ENCODE measurements at places on chromosomes 5 and 9.

DNA sequence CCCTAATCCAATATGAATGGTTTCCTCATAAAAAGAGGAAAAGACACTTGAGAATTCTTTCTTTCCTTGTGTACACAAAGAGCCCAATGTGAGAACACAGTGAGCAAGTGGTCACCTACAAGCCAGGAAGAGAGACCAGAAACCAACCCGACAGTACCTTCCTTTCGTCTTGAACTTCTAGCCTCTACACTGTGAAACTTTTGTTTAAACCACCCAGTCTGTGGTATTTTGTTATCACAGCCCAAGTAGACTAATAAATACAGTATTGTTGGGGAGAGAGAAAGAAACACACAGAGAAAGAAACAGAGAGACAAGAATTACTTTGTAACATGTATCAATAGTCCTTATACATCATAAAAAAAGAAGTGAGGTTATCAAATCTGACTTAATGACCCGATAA lies 37.2 kb downstream of the CENPK start:
- no peak for DNase-seq

DNA sequence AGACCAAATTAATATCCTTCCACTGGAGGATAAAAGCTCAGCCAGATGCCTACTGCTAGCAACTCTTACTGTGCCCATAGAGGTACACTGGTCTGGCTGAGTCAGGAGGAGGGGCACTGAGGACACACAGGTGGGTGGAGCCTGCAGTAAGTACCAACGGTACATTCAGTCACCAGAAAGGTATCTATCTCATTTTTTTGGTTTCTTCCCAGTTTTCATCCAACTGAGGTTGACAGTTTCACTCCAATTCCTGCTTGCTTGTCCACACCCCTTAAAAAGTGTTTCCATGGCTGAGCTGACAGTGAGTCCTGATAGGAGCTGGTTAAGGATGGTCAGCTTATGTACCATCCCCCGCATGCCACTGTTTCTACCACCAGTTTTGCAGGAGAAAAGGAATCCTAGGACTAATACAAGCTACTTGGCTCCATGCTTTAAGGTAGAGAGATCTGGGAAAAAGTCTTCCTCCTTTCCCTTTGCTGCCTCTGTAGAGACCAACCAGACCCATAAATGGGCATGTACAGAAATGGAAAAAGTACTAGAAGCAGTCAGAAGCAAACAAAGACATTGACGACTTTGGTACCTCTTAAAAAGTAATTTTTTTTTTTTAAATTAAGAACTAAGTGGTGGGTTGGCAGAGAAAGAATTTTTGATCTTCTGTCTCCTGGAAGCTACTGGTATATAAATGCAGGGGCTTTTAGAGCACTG lies 3.2 kb downstream of the ELL2 start:
- no peak for DNase-seq

GRCh38 chr5:145090115-145090514 lies 745.0 kb downstream of the PRELID2 start:
- no peak for DNase-seq

GRCh38 chr5:34576891-34577666 lies 79.0 kb upstream of the RAI14 start:
- no peak for DNase-seq

DNA sequence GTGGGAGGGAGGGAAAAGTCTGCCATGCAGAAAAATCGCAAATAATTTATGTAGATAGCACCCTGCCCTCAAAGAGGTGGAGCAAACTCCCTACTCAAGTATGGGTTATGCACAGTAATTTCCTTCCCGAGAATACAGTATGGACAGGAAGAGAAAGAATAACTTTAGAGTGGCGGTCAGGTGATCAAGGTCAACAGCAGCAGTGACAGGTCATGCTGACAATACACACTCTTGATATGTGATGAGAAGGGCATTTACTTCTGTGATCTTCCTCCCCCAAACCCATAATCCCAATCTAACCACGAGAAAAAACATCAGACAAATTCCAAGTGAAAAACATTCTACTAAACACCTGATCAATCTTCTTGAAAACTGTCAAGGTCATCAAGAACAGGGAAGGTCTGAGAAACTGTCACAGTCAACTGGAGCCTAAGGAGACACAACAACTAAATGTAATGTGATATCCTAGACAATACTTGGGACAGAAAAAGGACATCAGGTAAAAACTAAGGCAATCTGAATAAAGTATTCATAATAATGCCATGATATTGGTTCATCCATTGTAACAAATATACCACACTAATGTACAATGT lies 11.7 kb downstream of the BICD2 start:
- DNase-seq = no peak

DNA sequence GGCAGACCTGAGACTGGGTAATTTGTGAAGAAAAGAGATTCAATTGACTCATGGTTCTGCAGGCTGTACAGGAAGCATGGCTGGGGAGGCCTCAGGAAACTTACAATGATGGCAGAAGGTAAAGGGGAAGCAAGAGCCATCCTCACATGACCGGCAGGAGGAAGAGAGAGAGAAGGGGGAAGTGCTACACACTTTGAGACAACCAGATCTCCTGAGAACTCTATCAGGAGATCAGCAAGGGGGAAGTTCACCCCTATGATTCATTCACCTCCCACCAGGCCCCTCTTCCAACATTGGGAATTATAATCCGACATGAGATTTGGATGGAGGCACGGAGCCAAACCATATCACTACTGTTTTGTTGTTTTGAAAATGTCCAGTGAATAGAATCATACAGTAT lies 110.2 kb downstream of the DAPK1 start:
- DNase-seq = no peak

- DNase-seq = no peak
Measured at GRCh38 chr9:79598562-79599345, 27.0 kb downstream of the TLE4 start.

GRCh38 chr9:110338143-110338542 lies 480 bp upstream of the TXNDC8 start:
- no peak for DNase-seq

GRCh38 chr5:124742983-124743601 lies 3.3 kb downstream of the ZNF608 start:
- DNase-seq = peak; percentile 35

DNA sequence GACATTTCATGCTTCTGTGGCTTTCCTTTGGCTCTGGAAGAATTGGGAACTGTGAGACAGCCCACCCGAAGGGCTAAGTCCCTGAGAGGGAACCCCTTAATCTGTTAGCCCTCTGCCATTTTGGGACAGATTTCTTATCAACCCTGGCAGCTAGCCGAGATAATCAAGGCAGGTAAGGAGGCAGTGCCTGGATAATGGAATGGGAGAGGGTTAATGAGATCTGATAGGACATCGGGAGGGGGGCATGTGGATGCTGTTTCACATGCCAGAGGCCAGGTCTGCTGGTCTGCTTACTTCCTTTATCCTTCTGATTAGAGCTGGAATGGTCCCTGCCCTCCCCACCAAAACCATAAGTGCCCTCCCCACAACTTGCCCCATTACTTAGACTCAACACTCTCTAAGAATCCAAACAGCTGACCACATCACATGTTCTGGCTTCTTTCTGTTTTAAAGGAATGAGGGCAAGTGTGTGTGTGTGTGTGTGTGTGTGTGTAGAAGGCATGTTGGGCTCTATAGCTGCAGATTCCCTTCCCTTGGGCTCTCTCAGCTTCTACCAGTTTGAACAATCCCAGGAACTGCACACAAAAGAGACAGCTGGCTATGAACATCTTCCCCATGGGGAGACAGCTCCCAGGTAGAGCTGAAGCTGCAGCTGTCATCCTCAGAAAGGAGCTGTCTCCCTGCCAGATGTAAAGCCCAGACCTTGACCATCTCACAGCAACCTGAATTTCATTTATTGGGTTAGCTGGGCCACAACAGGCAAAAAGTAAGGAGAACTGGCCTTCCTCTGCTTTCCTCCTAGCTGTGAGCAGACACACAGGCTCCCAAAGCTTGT lies 221.3 kb downstream of the PIK3R1 start:
- DNase-seq = no peak

DNA sequence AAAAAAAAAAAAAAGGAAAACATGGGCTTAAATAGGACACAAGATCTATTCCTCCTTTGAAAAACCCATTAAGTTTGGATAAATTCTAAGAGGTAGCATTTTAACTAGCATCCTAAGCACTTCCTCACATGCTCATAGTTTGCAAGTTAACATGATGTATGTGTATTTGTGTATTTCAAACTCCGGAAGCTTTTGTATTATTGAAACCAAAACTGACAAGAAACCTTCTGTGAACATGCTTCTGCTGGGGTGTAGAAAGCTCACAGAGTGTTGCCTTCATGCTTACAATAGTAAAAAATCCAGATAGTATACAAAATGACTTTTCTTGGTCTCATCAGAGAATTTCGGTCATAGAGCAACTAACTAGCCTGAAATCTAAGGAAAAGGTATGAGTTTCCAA lies 103.8 kb downstream of the SH3GL2 start:
- no peak for DNase-seq

- DNase-seq = no peak
Measured at GRCh38 chr5:28249771-28250415, 1211.5 kb upstream of the CDH9 start.

DNA sequence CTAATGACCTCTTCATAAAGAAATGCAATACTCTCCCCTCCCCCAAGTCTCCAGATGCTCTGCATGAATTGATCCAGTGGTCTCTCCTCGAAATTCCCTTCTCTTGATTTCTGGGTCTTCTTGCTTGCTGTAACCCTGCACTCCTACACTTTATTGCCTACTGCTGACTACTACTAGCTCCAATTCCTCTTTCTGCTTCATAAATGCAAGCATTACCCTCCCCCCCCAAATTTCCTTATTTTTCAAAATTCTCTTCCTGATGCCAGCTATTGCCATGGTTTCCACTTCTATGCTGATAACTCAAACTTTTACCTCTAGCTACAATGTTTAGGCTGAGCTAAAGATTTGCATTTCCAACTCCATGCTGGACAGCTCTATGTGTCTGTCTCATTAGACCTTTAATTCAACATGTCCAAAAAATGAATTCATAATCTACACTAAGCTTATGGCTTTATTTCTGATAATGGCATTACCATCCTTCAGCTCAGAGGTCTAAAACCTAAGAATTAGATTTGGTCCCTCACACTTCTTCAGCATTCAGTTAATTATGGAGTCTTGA lies 1.4 kb downstream of the ZBTB26 start:
- DNase-seq = no peak

DNA sequence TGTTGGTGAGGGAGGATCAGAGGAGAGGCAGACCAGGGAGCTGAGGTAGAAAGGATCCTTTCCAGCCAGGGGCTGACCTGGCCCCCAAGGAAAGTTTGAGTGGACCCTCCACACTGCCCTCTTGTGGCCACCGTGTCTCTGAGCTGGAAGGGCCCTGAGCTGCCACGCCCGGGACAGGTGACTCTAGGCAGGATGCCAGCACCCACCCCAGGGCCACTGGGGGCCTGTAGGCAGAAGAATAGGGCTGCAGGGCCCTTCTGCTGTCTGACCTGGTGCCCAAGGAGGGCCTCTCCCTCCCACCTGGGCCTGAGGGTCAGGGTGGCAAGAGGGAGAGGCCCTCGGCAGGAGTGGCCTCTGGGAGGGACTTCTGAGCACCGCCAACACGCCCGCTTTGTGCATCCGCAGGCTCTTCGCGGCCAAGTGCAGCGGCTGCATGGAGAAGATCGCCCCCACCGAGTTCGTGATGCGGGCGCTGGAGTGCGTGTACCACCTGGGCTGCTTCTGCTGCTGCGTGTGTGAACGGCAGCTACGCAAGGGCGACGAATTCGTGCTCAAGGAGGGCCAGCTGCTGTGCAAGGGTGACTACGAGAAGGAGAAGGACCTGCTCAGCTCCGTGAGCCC lies 76.8 kb downstream of the LMX1B start:
- peak; percentile 85 for DNase-seq

DNA sequence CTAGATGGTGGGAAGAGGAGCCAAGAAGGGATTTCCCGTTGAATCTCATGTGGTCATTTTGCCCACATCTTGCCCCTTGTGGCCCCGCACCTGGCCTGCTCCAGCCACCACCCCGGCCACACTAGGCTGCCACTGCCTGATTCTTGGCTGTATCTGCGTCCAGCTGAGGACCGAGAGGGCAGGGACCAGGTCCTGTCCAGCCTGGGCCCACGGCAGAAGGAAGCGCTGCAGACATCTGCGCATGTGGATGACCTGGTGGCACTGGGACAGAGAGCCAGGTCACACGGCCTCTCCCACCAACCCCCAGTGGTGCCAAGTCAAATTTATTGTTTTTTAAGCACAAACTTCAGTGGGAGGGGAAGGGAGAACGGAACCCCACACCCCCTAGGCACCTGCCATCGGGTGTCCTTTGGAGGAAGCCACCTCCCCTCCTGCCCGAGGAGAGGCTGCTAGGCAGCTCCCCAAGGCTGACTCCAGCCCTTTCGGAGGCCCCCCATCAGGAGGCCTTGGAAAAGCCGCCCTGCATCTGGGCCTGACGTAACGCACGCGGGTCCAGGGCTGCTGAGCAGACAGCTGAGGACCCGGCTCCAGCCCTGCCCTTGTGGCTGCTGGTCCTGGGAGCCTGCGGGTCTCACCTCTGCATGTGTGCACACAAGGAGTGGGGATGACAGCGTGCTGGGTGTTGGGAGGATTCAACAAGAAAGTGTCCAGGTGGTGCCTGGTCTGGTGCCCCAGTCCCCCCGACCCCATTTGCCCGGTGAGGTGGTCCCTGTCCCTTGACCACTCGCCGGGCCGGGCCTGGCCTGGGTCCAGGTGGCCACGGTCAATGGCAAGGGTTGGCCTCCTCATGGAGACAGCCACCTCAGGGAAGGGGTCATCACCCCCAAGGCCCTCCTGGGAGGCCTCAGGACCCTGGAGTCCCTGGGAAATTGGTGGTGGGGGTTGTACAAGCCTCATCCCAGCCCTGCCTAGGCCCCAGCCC lies 5.9 kb upstream of the QRFP start:
- DNase-seq = no peak
